ENCODE measurements at places on chromosomes 6 and 20.

DNA sequence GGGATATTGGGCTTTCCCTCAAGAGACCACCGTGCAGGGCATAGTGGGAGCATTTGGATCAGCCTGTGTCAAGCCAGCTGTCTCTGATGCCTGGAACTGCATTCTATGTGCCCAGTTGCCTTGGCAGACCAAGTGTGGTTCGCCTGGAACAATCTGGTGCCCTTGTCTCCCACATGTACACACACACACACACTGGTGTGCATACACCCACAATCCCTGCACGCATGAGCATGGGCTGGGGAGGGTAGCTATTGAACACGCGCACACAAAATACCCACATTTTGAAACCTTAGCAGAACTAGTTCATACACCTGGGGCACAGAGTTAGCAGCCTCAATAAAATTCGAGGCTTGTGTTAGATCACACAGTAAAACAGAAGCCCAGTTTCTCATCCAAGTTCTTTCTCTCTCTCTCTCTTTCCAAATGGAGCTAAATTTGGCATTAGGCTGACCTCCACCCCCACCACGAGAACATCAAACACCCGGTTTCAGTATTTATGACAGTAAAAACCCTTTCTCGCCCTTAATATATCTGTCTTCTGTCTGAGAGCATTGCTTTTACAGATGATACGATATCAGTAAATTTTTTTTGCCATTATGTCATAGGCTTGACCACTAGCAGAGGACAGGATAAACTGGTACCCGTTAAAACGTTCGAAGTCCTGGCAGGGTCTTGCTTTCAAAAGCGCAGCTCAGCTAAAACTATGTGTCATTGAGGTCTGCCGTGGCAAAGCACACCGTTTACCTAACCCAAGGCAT, 18.2 kb upstream of the NFATC2 start:
- DNase-seq, result no peak

GRCh38 chr20:43563991-43564390, 5.2 kb downstream of the SGK2 start:
- no peak for DNase-seq

- no peak for DNase-seq
Observed at GRCh38 chr6:118985123-118985830, 50.3 kb upstream of the MCM9 start.

GRCh38 chr6:121876721-121877120, 441.3 kb downstream of the GJA1 start:
- DNase-seq, result no peak

- no peak for DNase-seq
Observed at GRCh38 chr6:43036712-43037111, 15.3 kb downstream of the RRP36 start.

DNA sequence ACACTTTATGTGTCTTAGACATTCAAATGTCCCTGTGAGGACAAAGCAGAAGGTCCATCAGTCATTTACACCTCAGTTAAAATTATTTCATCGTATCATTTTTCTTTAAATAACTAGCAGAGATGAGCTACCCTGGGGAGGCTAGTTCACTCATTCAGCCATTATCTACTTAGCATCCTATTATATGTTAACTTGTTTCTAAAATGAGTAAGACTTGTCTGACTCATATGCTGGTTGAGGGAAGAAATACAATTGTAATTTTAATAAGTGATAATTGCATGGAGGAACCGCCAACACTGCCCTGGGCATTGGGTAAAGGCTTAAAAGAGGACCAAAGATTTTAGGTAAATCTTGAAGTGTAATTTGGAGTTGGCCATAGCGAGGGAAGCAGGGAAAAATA, 12.4 kb upstream of the PTPRK start:
- no peak for DNase-seq

GRCh38 chr6:25431306-25431974, 152.3 kb downstream of the CARMIL1 start:
- no peak for DNase-seq

DNA sequence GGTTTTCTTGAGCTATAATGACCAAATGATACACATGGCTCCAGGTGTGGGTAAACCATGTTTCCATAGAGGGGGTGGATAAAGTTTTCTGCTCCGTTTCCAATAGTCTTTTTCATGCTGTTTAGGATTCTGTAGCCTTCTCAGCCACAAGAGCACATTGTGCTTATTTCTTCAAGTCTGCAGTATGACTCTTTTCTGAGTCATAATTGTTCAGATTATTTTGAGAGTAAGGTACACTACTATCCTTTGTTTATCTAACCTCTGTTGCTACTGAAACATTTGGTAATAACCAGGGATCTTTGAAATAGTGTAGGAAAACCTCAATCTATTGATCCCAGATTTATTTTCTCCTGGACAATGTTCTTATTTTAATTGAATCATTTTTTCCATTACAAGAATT, 247.9 kb upstream of the BMP2 start:
- peak; percentile 84 for DNase-seq

GRCh38 chr6:56292505-56293181, 45.3 kb upstream of the COL21A1 start:
- DNase-seq, result peak; percentile 89

- peak; percentile 52 for DNase-seq
Observed at GRCh38 chr6:7479801-7480266, 61.6 kb upstream of the DSP start.

- DNase-seq, result no peak
Observed at GRCh38 chr6:29743025-29743424, 19.8 kb downstream of the HLA-F start.

- peak; percentile 91 for DNase-seq
Observed at GRCh38 chr6:52995913-52996645, 995 bp upstream of the GSTA4 start.

GRCh38 chr20:54980103-54980960, 504.9 kb downstream of the DOK5 start:
- DNase-seq, result peak; percentile 0

- DNase-seq, result no peak
Observed at GRCh38 chr6:20188630-20189075, 23.6 kb downstream of the MBOAT1 start.

GRCh38 chr6:56730663-56731529, 88.2 kb upstream of the DST start:
- DNase-seq, result peak; percentile 78

- DNase-seq, result no peak
Observed at GRCh38 chr20:5722927-5723326, 27.3 kb upstream of the SHLD1 start.

DNA sequence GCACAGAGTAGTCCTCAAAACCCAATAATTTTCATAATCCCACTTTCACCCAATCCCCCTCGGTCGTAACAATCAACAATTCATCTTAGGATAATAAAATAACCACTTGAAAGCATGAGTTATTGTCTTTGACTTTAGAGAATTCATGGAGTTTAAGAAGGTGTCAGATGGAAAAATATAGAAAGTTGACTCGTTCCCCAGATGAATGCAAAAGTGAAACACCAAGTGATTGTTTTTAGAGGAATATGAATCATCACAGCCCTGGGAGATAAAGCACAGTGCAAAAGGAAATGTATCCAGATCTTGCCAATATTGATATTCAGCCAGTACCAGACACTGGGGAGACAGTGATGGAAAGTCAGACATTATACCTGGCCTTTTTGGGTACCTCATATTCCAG, 860.5 kb downstream of the DHX35 start:
- peak; percentile 70 for DNase-seq

DNA sequence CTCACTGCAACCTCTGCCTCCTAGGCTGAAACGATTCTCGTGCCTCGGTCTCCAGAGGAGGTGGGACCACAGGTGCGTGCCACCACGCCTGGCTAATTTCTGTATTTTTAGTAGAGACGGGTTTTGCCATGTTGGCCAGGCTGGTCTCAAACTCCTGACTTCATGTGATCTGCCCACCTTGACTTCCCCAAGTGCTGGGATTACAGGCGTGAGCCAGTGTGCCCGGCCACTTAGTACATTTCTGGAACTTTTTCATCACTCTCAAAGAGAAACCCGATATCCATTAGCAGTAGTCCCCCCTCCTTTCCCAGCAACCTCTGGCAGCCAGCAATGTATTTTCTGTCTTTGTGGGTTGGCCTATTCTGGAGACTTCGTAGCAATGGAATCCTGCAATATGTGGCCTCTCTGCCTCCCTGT, 109.8 kb downstream of the JARID2 start:
- peak; percentile 49 for DNase-seq

- DNase-seq, result no peak
Observed at GRCh38 chr20:6108330-6108729, 14.5 kb downstream of the FERMT1 start.

GRCh38 chr6:109081026-109081425, 13.6 kb downstream of the SESN1 start:
- no peak for DNase-seq

GRCh38 chr6:137039010-137039409, 5.8 kb downstream of the IL20RA start:
- DNase-seq, result no peak

- DNase-seq, result no peak
Observed at GRCh38 chr20:47031004-47031403, 136.4 kb downstream of the EYA2 start.
